ENCODE measurements at places on chromosomes 12 and 14.

GRCh38 chr12:108784270-108784669 is 53.0 kb upstream of the CORO1C start:
- DNase-seq: no peak

- no peak for DNase-seq
Observed at GRCh38 chr14:22850944-22851764, 14.8 kb downstream of the MMP14 start.

DNA sequence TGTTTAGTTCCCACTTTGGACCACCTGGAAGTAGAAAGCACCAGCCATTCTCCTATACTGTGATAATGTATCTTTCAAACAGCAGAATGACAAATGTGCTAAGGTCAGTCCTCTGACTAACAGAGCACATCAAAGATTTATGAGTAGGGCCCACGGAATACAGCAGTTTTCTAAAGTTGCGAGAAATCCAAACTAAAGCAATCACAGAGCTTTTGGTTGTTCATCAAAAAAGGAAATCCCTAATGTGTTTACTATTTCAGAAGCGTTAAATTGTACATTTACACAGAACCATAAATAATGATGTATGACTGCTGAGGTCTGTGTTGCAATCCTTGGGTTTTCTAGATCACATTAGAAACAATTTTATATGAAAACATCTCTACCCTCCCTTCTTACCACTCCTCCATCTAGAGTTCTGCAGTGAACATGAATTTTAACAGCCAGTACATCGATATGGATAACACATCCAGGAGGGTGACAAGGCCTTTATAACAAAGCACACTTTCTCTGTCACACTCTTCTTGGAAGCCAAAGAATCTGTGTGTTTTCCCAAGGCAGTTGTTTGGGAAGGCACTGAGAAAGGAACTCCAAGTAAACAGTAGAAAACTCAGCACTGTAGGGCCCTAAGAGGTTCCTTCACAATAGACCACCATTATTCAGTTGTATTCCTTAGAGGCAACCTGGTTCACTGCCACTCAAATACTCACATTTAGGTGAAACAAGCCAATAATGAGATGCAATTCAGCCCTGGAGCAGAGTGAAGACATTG is 7.3 kb downstream of the KITLG start:
- no peak for DNase-seq

GRCh38 chr14:43568022-43568421 is 939.1 kb downstream of the FSCB start:
- no peak for DNase-seq

GRCh38 chr12:69351462-69352236 is 3.5 kb downstream of the LYZ start:
- DNase-seq: no peak

GRCh38 chr12:105100207-105100985 is 7.1 kb upstream of the WASHC4 start:
- DNase-seq: no peak

DNA sequence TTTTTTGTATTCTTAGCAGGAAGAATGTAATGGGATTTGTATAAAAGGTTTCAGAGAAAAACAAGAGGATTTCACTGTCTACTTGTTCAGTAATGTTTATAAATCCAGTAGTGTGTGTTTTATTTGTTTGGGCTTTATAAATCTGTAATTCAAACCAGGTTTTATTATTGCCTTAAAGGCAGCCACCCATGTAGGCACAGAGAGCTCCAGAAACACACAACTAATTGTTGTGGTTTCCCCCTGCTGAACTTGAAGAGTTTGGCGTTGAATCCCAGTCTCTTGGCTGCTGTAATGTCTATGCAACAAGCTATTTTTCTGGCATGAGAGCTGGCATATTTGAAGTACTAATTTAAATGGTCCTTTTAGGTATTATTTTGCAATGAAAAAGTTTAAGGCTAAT is 63.4 kb upstream of the SLCO1C1 start:
- no peak for DNase-seq

DNA sequence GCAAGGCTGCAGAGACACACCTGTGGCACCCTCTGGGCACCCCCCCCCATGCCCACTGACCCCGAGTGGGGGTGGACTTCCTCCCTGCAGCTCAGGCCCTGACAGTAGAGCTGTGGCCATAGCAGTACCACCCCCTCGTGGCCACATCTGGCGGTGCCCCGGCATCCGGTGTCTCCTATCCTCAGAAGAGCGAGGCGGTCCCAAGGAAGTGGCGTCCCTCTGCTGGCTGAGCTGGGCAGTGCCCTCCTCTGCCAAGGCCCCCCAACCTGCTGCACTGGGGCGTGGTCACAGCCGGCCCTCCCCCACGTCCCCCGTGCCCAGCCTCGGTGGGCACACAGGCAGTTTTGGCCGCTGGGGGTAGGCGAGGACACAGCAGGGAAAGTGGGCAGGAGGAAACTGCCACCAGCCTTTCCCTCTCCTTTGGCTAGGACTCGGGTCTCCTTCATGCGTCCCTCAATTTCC is 6.0 kb upstream of the SLC6A12 start:
- no peak for DNase-seq

DNA sequence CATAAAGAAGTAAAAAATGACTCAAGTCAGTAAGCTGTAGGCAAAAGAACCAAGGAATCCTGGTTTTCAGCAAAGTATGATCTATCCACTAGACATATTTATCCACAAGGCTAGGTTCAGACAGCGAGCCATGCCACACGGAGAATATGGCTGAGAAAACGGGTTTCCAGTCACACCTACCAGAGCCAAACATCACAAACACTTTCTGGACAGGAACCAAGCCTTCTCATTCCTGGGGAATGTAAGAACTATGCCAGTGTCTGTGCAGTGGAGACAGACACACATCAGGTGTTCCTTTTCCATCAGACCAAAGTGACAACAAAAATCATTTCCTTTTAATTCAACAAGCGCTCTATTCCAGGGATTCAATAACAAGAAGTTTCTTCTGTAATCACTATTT is 41.1 kb downstream of the AREL1 start:
- DNase-seq: no peak

GRCh38 chr12:83634726-83635267 is 948.1 kb downstream of the TMTC2 start:
- DNase-seq: no peak

DNA sequence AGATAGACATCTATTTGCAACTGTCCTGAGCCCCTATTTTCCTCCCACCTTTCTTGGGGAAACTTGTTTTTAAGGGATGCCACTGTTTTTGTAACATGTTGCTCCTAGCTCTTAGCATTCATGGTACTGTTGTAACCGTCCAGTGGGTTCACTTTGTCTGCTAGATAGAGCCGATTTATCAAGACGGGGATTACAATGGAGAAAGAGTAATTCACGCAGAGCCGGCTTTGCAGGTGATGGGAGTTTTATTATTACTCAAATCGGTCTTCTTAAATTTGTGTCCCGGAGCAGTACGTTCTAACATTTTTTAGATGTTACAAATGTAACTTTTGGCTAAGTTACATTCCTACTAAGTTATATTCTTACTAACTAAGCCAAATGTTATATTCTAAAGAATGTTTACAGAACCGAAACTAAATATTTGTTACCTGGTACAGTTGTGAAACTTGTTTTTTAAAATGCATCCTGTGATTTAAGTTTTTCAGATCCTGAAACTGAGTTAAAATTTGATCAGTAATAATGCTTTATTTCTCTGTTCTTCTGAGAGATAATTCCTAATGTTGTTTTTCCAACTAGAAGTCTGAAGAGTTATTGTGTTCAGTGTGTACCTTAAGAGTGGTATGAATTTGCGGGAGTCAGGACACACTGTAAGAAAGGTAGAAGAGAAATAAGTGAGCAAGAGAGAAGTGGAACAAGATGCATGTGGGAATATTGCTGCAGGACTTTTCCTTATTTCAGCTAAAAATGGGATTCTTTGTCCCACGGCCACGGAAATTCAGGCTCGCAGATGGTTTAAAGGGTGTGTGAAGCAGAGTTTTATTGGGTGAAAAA is 20.6 kb upstream of the CLEC2D start:
- no peak for DNase-seq

DNA sequence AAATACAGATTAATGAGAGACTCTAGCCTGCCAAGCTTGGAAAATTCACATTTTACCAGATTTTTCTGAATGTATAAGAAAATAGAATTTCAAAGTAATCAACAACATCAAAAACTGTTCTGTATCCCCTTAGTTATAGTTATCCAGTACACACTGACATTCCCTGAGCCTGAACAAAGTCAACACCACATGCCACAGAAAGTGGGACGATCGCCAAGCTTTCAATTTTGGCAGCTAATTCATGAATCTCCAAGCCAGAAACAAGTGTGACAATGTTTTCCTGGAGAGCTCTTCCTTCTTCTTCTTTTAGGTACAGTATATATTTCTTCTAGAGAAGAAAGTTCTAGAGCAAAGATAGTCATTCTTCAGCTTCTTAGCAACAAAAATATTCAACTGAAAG is 290.2 kb downstream of the PRKD1 start:
- DNase-seq: no peak

DNA sequence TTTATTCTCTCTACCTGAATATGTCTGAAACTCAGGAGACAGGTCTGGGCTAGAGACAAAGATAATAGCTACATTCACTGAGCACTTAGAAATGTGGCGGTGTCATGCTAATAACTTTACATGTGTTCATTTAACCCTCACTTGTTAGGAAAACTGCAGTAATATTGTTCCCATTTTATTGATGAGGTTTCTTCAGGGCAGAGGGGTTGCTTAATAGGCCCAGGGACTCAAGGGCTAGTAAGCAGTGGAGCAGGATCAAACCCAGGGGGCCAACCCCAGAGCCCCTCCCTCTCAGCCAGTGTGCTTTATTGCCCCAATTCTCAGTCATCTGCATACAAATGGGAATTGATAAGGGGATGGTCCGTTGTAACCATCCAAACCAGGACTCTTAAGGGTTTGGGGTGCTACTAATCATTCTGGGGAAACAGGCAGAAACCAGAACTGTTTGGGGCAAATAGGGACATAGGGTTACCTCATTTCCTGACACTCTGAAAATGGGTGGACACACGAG is 142.8 kb upstream of the AMIGO2 start:
- DNase-seq: no peak

DNA sequence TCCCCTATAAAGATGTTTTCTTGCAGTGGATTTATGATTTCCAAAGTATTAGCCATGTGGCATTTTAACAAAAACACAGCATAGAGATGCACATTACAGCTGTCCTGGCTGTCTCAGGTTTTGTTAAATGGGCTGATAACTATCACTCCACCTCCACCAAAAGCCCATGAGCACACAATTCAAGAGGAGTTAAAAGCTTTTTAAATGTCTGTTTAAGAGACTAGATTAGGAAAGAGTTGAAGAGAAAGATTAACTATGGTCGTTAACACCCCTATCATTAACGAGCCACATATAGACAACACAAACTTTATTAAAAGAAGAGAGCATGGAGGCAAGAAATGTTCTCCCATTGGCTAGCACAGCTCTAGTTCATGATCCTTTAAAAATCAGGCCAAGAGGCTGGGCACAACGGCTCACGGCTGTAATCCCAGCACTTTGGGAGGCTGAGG is 14.5 kb downstream of the CBX5 start:
- no peak for DNase-seq

DNA sequence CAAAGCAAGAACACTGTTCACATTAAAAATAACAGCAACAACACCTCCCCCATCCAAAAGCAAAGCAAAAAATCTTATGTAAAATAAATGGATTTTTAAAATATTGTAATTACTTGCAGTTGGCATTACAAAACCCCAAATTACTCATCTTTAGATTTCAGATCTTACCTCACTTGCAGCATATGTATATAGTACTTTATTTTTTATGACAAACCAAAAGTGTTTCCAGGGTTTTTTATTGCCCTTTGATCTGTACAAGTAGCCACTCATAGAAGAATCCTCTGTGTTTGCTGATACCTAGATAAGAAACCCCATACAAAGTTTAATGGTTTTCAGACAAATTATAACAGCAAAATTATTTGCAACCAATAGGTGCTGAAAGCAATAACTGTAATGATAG is 12.2 kb upstream of the NR2C1 start:
- no peak for DNase-seq

DNA sequence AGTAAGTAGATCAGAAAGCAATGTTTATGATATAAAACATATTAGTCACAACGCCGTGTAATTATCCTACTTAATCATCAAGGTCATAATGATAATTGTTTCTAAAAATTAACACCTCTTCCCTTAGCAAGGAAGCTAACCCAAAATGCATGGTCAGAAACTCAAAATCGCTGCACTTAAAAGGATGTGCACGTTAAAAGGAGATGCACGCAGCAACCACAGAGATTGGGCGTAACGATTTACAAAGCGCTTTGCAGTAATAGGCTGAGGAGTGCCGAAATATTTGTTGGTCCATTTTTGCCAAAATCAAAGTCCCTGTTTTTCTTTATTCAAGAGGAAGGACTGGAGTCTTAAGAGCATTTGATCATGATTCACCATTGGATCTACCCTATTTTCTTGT is 1077.2 kb downstream of the VRK1 start:
- no peak for DNase-seq

- no peak for DNase-seq
Observed at GRCh38 chr12:101863981-101864380, 13.4 kb upstream of the DRAM1 start.

GRCh38 chr12:131076791-131077747 is 123.4 kb downstream of the ADGRD1 start:
- DNase-seq: no peak

DNA sequence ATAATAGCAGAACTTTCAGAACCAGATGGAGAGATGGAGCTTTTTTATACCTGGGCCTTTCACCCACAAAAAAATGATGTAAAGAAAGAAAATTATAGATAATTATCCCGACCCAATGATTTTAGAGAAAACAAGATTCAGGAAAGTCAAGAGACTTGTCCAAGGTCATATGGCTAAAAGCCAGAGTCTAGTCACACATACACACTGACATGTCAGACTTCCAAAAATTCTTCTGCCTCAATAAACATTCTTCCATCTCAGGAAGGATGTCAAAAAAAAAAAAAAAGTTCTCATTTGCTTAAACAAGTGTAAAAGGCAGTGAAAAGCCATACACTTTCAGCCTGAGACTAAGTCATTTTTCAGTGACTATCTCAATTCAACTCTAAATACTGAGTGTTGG is 116.0 kb downstream of the PRICKLE1 start:
- DNase-seq: no peak

DNA sequence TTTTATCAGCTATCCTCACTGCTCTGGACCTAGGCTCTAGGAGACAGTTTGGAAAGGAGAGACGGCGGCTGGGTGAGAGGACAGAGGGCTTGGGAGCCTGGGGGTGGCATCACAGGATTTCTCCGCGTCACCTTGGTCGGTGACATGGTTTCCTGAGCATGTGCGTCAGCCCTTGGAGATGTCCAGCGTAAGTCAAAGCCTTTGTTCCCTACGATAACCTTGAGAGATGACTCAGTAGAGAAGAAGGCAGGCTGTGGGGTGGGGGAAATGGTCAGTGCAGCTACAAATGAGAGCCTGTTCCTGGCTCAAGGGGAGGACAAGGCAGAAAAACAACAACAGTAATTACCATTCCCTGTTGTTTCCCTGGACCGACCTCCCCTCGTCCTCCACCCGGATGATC is 90.2 kb upstream of the TBX3 start:
- DNase-seq: no peak
